ENCODE measurements at places on chromosomes 6 and 20. TPM values are rescaled to one million over a fixed set of nuclear protein-coding genes. Genes with fewer than 3 reads are reported as not detected.

Gene CST2
- not detected for total RNA-seq

Gene RAB44
- not detected for total RNA-seq

Gene METTL24
- total RNA-seq: 0.50 TPM

Gene RTF2
- 76.5 TPM for total RNA-seq

Gene ZSCAN23
- 6.3 TPM for total RNA-seq

Gene COL19A1
- total RNA-seq: under 0.01 TPM

Gene OXT
- not detected for total RNA-seq

Gene PRSS16
- 0.11 TPM for total RNA-seq

Gene KCNK17
- total RNA-seq: not detected

Gene FAM229B
- 23.1 TPM for total RNA-seq

Gene C20orf202
- total RNA-seq: 0.12 TPM

Gene IRAK1BP1
- 5.4 TPM for total RNA-seq

Gene GPLD1
- total RNA-seq: 0.87 TPM

Gene CLPSL2
- not detected for total RNA-seq

Gene RFX6
- not detected for total RNA-seq

Gene CLPSL1
- total RNA-seq: not detected

Gene SMIM29
- total RNA-seq: 71.2 TPM

Gene KDM1B
- total RNA-seq: 29.7 TPM

Gene PRSS35
- total RNA-seq: 3.2 TPM

Gene GLO1
- 178 TPM for total RNA-seq

Gene ABCC10
- 24.6 TPM for total RNA-seq

Gene EYA2
- 1.6 TPM for total RNA-seq

Gene FAM217A
- not detected for total RNA-seq

Gene ZNF341
- 1.00 TPM for total RNA-seq

Gene NKX2-4
- total RNA-seq: not detected

Gene CD109
- total RNA-seq: 44.8 TPM

Gene ADAM33
- 57.5 TPM for total RNA-seq

Gene EPB41L1
- total RNA-seq: 24.7 TPM

Gene COL11A2
- total RNA-seq: 0.11 TPM

Gene SLC17A1
- total RNA-seq: not detected

Gene DPPA5
- not detected for total RNA-seq

Gene DYNLT2
- 1.5 TPM for total RNA-seq

Gene CARMIL1
- total RNA-seq: 10.2 TPM

Gene ACTL10
- total RNA-seq: 2.1 TPM

Gene TMEM14A
- 42.8 TPM for total RNA-seq

Gene PPDPF
- total RNA-seq: 36.0 TPM

Gene NMBR
- 0.11 TPM for total RNA-seq

Gene FRK
- 0.33 TPM for total RNA-seq

Gene SEMG1
- total RNA-seq: not detected

Gene FOXP4
- total RNA-seq: 2.8 TPM

Gene SLC22A16
- not detected for total RNA-seq

Gene CASS4
- total RNA-seq: 0.77 TPM

Gene PACRG
- 0.33 TPM for total RNA-seq

Gene ENPP4
- 2.4 TPM for total RNA-seq

Gene MDFI
- total RNA-seq: 1.2 TPM

Gene TBXT
- not detected for total RNA-seq

Gene TCFL5
- total RNA-seq: 21.6 TPM

Gene EMILIN3
- under 0.01 TPM for total RNA-seq

Gene ZNF311
- 1.7 TPM for total RNA-seq
